ENCODE measurements at places on chromosomes 2 and 18.

DNA sequence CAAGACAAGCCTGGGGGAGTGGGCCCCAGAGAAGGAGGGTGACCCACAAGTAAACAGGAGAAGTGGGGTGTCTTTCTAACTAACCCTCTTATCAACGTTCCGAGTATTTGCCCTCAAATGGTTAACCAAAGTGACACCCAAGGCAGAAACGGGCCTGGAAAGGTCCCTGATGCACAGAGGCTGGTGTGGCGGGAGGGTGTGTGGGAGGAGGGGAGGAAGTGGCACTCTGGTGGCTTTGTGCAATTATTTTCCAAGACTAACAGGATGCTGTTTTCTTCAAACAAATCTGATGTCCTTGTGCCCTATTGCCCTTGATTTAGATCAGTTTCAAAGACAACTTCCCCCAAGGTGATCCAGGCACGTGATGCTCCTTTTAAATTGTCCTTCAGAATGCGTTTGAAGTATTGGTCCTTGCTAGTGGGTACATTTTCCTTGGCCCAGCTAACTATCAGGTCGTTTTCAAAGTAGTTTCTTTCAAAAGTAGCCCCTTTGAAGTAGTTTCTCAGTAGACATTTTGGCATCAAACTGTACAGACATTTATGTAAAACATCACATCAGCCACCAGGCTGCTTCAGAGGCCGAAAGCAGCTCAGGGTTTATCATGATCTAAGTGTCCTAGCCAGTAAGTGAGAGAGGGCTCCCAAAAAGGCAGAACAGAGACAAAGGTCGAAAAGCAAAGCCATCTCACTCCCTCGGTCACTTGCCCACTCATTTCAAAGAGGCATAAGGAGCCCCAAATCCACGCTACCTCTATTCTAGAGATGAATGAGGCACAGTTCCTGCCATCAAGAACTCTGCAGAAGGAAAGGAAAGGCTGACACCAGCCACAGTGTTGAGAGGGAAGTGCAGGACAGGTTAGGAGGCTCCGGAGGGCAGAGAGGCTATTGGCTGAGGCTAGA, 371.1 kb upstream of the ID2 start:
- no peak for DNase-seq

DNA sequence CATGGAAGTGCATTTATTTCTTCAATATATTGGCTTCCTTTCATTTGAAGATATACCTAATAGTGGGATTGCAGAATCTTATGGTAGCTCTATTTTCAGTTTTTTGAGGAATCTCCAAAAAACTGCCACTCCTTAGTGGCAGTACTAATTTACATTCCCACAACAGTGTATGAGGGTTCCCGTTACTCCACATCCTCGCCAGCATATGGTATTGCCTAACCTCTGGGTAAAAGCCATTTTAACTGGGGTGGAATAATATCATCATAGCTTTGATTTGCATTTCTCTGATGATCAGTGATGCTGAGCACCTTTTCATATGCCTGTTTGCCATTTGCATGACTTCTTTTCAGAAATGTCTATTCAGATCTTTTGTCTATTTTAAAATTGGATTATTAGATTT, 471.9 kb upstream of the UBE2E3 start:
- no peak for DNase-seq

- no peak for DNase-seq
Observed at GRCh38 chr2:36609507-36609906, 11.5 kb upstream of the FEZ2 start.

- DNase-seq: no peak
Observed at GRCh38 chr2:179017773-179018357, 32.1 kb downstream of the CCDC141 start.

DNA sequence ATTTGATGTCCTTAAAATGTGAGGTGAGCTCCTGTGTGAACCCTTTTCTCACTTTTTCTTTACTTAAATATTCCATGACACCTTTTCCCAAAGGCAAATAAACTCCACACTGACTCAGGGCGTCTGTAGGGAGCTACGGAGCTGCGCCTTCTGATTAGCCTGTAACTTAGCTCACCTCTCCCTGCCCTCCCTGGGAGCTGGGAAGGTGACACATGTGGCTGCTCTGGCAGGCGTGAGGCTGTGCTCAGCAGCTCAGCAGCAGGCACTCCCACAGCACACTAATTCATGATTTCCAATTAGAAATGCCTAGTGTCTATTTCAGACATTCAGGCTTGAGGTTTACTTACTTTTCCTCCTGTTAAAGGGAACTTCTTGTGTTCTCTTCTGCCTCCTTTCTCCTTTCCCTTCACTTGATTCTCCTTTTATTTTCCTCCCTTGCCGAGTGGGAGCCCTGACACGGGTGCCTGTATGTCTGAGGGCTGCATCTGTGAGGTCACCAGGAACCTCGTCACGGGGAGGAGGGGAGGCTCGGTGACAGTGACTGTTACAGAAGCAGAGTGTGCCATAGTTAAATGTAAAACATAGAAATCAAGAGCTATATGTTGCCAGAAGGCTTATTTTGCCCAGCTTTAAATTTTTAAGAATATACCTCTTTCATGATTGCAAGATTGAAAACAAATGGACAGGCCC, 437.1 kb downstream of the DCDC2C start:
- DNase-seq: no peak

- DNase-seq: no peak
Observed at GRCh38 chr18:23049698-23050373, 85.4 kb upstream of the CABLES1 start.

GRCh38 chr2:166814335-166814734, 73.9 kb upstream of the XIRP2 start:
- no peak for DNase-seq

DNA sequence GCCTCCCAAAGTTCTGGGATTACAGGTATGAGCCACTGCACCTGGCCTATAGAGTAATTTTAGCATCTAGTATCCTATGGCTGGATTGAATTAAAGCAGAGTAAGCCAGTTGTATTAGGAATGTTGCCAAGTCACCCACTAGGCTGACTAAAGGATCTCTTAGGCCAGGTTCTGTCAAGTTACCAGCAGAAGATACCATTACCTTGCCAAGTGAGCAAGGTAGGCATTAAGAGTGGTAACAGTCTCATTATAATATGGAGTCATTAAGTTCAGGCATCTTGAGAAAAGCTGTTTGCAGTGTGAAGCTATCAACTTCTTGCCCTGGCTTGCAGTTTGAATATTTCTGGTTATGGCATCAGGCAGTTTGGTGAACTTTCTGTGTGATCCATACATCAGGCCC, 37.0 kb upstream of the MTCL1 start:
- no peak for DNase-seq

- no peak for DNase-seq
Observed at GRCh38 chr18:45197526-45197970, 417.7 kb upstream of the SLC14A2 start.

- no peak for DNase-seq
Observed at GRCh38 chr18:30971338-30971956, 71.1 kb downstream of the DSC3 start.
